ENCODE measurements at places on chromosomes 2 and 18.

- no peak for DNase-seq
Measured at GRCh38 chr2:177812713-177813396, 259.7 kb downstream of the PDE11A start.

- DNase-seq, result no peak
Measured at GRCh38 chr18:55748227-55748738, 160.3 kb upstream of the TCF4 start.

DNA sequence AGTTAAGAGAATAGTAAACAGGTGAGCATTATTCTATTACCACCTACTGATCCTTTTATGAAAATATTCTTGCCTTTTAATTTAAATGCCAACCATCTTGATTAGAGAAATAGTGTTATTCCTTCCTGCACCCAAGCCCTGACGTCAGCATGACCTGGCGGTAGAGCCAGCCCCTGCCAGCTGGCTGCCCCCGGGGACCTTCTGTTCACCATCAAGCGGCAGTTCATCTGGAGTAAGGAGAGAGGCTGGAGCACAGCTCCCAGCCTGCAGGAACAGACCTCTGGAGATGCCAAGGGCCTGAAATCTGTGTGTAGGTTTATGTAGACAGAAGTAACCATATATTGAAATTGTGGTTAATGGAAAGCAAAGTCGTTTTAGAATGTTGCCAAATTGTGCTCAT lies 171.8 kb downstream of the GBX2 start:
- DNase-seq, result no peak

- no peak for DNase-seq
Measured at GRCh38 chr2:216192181-216192580, 83.0 kb downstream of the XRCC5 start.

GRCh38 chr18:25560369-25560768 lies 208.4 kb upstream of the ZNF521 start:
- no peak for DNase-seq

- no peak for DNase-seq
Measured at GRCh38 chr2:148885988-148886387, 11.0 kb downstream of the KIF5C start.

Measured in cerebellar nuclear complex (tissue), 1 donor.